Smooth muscle cell of bladder (primary cell): ENCODE measurements at places on chromosomes 11 and 22. TPM values are rescaled to one million over a fixed set of nuclear protein-coding genes. Genes with fewer than 3 reads are reported as not detected.

KCNE3 gene
- total RNA-seq, result 5.5 and 18.1 TPM in 2 replicates

SCN3B gene
- total RNA-seq, result not detected in 2 replicates

MS4A4E gene
- not detected in 2 replicates for total RNA-seq

ALG8 gene
- 32.3 and 40.5 TPM in 2 replicates for total RNA-seq

OR52A1 gene
- total RNA-seq, result not detected in 2 replicates

DEFB131B gene
- total RNA-seq, result not detected in 2 replicates

APOA4 gene
- not detected in 2 replicates for total RNA-seq

KCNA4 gene
- not detected in 2 replicates for total RNA-seq

SERPIND1 gene
- 0.14 TPM in 1 of 2 replicates, not detected in the other for total RNA-seq

PKDREJ gene
- total RNA-seq, result under 0.01 TPM in 2 replicates

NPAS4 gene
- total RNA-seq, result not detected in 2 replicates

ANO3 gene
- 0.28 and 0.55 TPM in 2 replicates for total RNA-seq

ENTHD1 gene
- not detected in 2 replicates for total RNA-seq

SELENOO gene
- total RNA-seq, result 19.9 and 21.4 TPM in 2 replicates

RRAS2 gene
- total RNA-seq, result 53.0 and 57.8 TPM in 2 replicates

MYOD1 gene
- not detected in 2 replicates for total RNA-seq

OR4A16 gene
- total RNA-seq, result not detected in 2 replicates

TRIM29 gene
- 0.57 and 1.1 TPM in 2 replicates for total RNA-seq

TECTA gene
- 0.28 and 0.37 TPM in 2 replicates for total RNA-seq

SEPTIN3 gene
- total RNA-seq, result 0.09 and 0.14 TPM in 2 replicates

C1QTNF5 gene
- total RNA-seq, result 17.5 and 34.5 TPM in 2 replicates

CHST1 gene
- 0.14 and 0.37 TPM in 2 replicates for total RNA-seq

MS4A2 gene
- not detected in 2 replicates for total RNA-seq

SRPRA gene
- 44.9 and 51.1 TPM in 2 replicates for total RNA-seq

C22orf31 gene
- 0.14 TPM in 1 of 2 replicates, not detected in the other for total RNA-seq
